ENCODE measurements at places on chromosomes 11 and 22.

GRCh38 chr11:8090756-8091155, 9.7 kb downstream of the TUB start:
- ATAC-seq: no peak

- ATAC-seq: no peak
Observed at GRCh38 chr11:72238492-72239312, 5.3 kb downstream of the PHOX2A start.

GRCh38 chr22:42432020-42432596, at the start of gene NFAM1:
Gene NFAM1, minus strand, starts transcription at chr22:42432403. Its CDS starts 46 bp downstream, at chr22:42432357.
- no peak for ATAC-seq

- no peak for ATAC-seq
Observed at GRCh38 chr11:70885281-70886231, 366.8 kb downstream of the SHANK2 start.

DNA sequence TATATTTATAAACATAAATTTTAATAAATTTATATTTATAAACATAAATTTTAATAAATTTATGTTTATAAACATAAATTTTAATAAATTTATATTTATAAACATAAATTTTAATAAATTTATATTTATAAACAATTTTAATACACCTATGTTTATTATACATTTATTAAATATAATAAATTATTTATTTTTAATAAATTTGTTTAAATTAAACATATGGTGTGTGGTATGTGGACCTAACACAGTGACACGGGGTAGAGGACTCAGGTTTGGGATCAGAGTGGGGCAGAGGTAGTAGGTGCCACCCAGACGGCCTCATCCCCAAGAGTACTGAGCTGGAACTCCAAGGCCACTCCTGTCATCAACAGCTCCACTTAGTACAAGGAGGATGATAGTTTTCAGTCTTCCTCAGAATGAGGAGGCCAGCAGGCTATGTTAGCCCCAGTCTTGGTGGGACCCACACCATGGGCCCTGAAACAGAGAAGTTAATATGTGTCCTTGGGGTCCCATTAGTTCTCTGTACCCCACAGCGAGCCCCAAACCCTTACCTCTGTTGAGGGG, 46.7 kb upstream of the BID start:
- no peak for ATAC-seq

- no peak for ATAC-seq
Observed at GRCh38 chr11:93116641-93117441, 81.0 kb downstream of the SLC36A4 start.

DNA sequence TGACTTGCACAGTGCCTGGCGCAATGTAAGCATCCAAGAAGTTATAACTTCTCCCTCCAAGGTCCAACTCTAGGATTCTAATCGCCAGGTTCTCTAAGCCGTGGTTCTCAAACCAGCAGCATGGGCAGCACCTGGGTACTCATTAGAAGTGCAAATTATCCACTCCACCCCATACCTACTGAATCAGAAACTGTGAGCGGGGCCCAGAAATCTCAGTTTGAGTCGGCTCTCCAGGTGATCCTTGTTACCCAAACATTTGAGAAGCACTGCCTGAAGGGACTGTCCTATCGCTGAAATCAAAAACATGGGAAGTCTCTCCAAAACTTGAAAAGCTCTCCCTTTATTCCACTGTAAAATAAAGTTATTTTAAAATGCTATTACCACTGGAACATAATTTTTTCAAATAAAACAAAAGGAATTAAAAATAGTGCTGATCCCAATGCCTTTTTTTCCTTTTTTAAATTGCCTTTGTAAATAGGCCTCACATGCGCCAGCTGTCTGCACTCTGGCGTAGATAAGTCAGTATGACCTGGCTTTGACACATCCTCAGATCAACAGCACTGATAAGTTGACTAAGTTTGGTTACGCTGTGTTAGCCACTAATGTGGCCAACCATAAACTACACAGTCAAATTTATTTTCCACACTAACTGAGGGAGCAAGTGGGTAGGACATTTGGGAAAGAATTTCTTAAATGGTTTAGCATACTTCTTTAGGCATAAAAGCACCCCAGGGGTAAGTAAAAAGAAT, 8.4 kb upstream of the CTR9 start:
- no peak for ATAC-seq

GRCh38 chr22:21940521-21940920, 12.1 kb downstream of the PPM1F start:
- ATAC-seq: no peak

DNA sequence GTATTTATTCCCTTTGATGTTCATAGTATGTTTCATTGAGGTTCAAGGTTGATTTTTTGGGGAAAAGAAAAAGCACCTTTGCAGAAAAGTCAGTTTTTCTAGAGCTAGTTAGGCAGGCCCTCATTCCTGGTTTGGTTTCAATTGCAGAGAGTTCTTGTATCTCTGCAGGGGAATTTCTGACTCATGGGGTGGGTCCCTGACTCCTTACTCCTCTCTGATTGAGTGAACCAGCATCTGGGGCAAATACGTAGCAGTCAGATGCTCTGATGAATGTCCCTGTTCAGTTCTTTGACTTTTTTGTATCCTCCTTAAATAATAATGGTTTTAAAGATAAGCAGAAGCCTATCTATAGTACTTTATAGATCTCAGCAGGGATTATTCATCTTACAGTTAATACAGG, 7.7 kb upstream of the NCR3LG1 start:
- no peak for ATAC-seq

DNA sequence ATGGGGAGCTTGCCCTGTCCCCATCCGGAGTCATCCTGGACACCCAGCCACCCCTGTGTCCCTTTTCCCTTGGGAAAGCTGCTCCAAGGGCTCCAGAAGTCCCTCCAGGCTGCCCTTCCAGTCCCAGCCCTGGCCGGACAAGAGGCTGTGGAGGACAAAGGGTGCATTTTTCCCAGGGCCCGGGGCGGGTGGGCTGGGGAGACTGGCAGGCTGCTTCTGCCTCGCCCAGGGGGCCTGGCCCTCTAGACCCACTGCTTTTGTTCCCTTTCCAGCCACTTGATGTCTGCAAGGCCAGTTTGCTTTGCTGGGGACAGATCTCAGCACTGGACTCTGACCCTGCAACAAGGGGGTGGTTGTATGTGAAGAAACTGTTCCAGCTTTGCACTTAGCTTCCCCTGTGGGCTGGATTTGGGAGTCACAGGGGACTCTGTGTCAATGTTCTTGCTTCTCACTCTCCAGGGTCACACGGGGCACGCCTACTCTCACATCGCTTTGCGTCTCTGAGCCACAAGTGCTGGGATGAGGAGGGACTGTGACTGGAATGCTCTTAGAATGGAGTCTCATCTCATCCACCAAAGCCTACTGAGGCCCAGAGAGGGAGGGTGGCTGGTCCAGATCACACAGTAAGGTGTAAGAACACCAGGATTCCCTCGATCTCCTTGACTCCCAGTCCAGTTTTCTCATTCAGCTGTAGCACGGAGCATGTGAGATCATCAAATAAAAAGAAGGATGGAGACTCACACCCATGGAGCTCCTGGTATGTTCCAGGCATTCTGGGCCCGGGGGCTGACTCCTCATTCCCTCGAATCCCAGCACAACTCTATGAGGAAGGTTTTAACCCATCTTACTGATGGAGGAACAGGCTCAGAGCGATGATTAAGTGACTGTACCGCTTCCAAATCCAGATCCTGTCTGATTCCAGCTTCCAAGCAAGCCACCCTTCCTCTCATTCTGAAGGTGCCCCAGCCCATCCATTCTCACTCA, 59.9 kb downstream of the FBXO7 start:
- peak; percentile 25 for ATAC-seq

DNA sequence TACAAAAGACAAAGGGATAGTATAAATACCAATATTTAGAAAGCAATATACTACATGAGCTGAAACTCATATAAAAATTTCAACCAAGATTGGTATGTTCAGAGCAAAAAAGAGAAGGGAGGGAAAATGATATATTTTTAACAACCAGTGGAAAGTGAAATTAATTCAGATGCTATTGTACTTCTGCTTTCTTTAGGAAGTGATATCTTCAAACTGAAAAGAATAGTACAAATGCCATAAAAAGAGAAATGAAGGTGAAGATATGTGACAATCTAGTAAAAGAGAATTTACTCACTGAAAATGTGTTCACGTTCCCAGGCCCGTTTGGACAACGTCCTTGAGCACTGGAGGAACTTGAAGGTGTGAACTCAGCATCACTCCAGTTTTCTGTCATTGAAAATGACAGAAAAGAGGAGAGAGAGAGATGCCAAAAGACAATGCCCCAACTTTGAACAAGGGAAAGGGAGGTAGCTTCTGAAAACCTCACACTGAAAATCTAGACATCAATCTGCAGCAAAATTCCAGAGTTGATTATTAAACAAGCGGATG, 47.5 kb downstream of the SC5D start:
- no peak for ATAC-seq

All from gastroesophageal sphincter (tissue), 4 donors.